GM13977 (cell line): ENCODE measurements at places on chromosomes 12 and 14.
A peak's percentile ranks its signal among the peaks of the same experiment; 100 is the strongest.

DNA sequence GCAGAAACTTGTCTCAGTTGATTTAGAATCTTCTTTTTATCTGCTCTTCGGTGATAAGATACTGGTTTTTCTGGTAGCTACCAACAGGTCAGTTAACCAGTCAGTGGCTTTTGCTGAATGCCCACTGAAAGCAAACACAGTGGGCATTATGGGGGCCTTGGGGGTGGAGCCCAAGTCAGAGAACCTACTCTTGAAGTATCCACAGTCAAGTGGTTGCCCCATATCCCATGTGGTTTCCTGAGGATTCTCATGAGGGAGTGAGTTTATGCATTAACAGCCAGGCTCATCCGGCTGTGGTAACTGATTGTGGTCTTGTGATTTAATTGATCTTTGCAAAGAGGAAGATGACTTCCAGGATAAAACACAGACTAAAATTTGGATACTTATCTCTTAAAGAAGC is 83.7 kb downstream of the ST8SIA1 start:
- DNase-seq: no peak

DNA sequence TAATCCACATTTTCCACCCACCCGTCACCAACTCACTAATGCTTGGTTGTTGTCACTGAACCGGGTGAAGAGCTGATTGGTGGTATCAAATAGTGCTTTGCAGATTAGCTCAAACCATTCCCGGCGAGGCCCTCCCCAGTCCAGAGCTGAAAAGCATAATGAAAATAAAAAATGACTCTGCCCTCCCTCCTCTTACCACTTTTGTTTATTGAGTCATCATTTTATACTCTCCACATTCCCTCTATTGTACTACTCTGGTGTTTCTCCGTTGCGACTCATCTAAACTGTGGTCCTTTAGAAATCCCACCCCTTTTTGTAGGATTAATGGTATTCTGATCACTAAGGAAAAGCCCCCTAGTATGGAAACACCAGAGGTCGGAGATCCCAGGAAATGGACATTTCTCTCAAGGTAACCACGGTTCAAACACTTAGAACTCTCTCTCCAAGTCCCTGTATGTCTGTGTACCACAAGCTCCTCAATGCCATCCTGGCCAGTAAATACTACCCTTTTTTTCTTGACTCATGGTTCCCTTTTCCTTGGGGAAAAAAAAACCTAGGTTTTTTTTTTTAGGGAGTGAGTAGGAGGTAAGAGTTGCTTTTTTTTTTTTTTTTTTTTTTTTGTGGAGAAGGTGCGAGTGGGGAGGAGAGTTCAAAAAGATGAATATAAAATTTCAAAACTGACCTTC is 42.0 kb downstream of the AREL1 start:
- no peak for DNase-seq

DNA sequence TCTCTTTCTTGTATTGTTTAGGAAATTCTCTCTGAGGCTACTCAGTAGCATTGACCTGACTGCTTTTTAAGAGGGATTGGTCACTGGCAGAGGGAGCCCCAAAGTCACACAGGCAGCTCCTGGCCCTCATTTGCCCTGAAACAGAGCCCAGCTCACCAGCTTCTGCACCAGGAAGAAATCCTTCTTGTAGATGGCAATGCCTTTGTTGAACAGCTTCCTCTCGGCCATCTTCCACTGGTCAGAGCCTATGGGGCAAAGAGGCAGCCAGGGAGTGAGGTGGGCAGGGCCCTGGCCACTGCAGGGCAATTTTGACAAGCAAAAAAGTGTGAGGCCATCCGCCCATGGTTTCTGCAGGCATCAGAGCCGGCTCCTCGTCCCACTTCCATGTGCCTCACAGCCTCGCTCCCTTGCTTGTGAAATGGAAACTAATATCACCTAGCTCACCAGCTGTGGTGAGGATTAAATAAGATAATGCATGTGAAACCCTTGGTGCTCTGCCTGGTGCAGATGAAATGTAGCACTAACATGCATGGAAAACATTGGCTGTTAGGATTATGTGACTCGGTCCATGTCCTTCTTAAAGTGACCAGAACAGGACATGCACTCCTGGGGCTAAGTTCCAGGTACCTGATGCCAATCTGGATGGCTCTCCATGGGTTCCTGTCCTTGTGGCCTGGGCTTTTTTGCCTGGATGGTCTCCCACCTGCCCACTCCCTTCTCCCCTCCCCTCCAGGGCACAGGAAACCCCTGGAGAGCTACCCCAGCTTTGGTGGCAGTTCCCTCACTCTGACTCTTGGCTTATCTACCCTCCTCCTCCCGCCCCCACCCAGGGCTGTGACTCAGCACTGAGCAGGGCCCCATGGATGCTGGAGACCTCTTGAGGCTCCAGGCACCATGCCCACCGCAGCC is 11.2 kb upstream of the PNMA1 start:
- no peak for DNase-seq

- DNase-seq: no peak
Observed at GRCh38 chr12:65500091-65500900, 221.8 kb downstream of the MSRB3 start.

DNA sequence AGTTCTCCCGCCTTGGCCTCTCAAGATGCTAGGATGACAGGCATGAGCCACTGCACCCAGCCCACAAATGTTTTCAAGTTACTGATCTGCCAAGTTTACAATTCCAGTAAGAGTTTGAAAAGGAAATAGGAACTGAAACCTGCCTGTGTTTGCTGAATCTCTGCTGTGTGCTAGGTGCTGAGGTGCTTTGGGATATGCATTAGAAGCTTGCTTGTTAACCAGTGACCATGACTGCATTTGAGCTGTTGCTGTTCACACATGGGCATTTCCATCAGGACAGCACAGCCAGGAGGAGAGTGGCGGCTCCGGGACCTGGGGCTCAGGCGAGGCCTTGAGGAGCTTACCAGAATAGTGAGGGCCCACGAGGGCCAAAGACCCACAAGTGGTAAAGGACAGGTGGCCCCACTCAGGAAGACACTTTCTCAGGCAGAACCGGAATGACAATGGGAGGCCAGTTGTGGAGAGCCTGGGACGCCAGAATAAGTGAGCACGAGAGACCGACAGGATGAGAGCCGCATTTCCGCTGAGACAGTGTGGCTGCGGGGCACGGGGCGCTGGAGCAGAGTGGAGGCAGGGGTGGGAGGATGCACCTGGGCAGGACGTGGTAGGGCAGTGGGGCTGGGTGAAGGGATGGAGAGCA is 54.5 kb upstream of the MMP17 start:
- peak; percentile 81 for DNase-seq
